H1 (cell line): ENCODE measurements at places on chromosomes 1 and 21.

- DNase-seq = no peak
Measured at GRCh38 chr1:77484926-77485325, 197.5 kb downstream of the ZZZ3 start.

- no peak for DNase-seq
Measured at GRCh38 chr1:12287869-12288268, 58.0 kb downstream of the VPS13D start.

GRCh38 chr1:229815961-229816360, 189.9 kb downstream of the URB2 start:
- no peak for DNase-seq

DNA sequence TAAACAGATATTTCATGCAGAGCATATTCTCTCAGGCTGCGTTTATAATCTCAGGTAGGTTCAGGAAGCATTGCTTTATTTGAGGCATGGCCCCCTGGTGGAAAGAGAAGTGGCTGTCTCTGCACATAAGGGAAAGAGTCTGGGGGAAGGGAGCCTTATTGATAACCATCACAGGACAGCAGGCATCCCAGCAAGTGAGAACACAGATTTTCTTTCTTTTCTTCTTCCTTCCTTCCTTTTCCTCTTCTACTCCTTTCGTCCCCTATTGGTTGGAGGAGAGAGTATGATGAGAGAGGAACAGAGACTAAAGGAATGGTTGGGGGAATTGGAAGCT, 21.9 kb downstream of the TSNAX start:
- no peak for DNase-seq

DNA sequence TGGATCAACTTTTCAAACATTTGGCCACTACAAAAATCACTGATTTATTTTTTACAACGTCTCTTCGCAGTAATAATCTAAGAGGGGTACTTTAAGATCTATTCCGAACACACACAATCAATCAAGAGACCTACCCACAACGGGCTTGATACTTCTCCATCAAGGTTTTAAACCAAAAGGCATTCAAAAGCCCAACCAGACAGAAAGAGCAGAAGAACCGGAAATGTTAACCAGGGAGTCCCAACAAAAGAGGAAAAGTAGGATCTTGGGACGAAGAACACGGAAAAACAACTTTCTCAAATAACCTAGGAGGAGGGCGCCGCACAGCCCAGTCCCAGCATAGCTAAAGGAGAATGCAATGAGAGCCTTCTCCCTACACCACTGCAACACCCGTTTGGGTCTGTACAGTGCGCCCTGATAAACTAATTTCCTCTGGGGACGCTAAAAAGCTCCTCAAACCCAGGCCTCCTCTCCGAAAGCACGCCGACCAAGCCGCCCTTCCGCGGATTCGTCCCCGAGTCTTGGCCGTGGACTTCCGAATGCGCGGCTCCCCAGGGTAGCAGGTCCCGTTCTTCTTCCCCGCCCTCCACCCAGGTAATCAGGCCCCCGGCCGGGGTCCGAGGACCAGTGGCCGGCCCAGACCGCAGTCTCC, 623 bp downstream of the RPL22 start:
- DNase-seq = no peak

GRCh38 chr21:32545948-32546441, 39.3 kb downstream of the TCP10L start:
- DNase-seq = no peak

DNA sequence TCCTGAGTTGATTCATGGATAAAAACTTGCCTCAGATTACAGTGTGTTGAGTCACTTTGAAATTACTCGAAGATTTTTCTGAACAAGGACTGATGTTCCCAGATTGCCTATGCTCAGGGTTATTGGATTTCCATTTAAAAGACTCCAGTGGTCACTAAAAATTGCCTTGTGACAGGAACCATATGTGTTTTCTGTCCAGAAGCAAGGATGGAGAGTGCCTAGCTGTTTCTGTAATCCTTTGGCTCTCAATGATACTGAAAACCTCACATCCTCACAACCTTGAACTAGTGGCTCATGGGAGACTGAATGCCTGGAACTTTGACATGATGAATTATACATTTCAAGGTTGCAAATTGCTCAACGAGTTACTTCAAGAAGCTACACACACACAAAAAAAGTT, 1271.8 kb downstream of the BRINP3 start:
- DNase-seq = no peak

GRCh38 chr1:14476170-14476955, 122.1 kb upstream of the KAZN start:
- no peak for DNase-seq

DNA sequence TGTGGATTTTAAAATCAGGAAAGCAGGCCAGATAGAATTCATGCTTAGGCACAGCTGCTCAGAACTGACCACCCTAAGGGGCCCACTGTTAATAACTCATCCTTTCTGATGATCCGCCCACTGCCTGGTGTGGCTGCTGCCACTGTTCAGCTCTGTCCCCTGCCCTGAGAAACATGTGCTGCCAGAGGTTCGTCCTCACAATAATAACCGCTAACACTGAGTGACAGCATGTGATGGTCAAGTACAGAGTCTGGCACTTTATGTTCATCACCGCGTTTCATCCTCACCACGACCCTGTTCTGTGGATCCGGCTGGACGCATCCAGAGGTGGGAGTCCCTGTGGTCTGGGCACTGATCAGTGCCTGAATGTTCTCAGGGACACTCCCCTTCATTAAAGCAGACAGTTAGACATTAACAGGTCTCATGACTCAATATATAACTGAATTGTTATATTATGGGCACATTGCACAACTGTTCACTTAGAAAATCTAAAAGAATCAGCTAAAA, 108.6 kb downstream of the SIM2 start:
- DNase-seq = no peak

- DNase-seq = no peak
Measured at GRCh38 chr1:16434501-16434900, 2.7 kb downstream of the SPATA21 start.

GRCh38 chr1:189787201-189787600, 690.5 kb downstream of the BRINP3 start:
- no peak for DNase-seq

DNA sequence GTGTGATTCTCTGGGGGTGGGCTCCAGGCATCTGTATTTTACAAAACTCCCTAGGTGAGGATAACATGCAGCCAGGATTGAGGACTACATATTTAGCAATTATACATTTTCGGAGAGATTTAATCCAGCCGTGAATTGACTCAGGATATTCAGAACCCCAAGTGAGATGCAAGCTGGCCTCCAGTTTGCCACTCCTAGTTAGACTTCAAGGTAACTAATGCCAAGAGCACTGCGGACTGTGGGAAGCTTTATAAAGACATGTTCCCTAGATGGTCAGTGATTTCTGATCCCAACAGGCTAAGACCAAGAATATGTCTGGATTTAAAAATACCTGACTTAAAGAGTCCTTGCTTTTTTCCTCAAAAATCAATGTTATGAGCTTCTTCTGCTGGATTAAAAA, 308.5 kb downstream of the NTNG1 start:
- no peak for DNase-seq

GRCh38 chr1:17558954-17559614, 19.6 kb downstream of the ARHGEF10L start:
- DNase-seq = no peak

- DNase-seq = no peak
Measured at GRCh38 chr1:43687301-43688108, 19.8 kb upstream of the ST3GAL3 start.

DNA sequence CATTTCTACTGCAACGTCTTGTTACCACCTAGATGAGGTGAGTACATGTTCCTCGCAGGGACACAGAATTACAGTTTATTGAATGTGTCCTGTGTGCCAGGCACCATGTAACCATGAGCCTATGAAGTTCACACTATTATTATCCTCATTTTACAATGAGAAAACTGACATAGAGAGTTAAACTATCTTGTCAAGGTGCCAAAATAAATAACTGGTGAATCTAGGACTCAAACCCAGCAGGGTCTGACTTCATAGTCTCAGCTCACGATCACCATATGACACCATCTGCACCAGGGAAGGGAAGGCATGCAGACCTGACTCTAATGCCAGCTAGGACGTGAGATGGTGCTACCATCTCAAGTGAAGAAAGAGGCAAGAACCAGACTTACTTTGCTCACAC, 2.4 kb downstream of the SELE start:
- no peak for DNase-seq

- DNase-seq = no peak
Measured at GRCh38 chr1:177069490-177069889, 95.0 kb downstream of the ASTN1 start.

DNA sequence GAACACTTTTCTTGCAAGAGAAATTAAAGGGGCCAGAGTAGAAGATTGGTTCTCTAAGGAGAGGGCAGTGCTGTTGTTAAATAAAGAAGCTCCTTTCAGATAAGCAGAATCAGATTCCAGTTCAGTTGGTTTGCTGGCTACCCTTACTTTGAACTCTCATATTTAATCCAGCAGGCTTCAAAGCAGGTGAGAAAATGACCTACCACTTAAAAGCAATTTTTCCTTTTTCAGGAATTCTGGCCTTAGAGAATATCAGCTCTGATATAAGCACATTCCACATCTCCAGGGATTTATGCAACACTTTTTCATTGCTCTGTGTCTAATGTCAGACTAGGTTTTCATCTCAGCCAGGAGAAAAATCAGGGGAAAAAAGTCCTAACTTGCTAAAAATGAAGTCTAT, 28.7 kb downstream of the WNT2B start:
- DNase-seq = no peak

- no peak for DNase-seq
Measured at GRCh38 chr1:232984577-232985425, 34.4 kb downstream of the NTPCR start.

- no peak for DNase-seq
Measured at GRCh38 chr1:236207569-236207968, 65.2 kb downstream of the GPR137B start.

GRCh38 chr1:77350012-77350770, 68.4 kb downstream of the AK5 start:
- no peak for DNase-seq

DNA sequence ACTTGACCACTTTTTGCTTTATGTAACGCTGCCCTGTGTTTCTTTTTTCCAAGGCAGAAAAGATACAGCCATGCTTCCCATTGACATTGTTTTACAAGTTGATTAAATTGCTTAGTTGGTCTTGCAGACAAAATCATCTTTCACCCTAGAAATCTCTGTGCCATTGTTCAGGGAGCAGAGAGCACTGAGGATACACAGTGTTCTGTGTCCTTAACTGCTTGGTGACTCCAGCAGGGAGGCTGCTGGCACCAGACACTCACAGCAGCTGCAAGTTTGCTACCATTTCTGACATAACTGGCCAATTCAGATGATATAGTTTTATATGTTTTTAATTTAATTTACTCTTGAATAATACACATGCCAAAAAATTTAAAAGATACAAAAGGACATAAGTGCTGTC, 118.7 kb downstream of the RGS2 start:
- no peak for DNase-seq

GRCh38 chr1:57839067-57839466, 415.2 kb upstream of the DAB1 start:
- no peak for DNase-seq

- no peak for DNase-seq
Measured at GRCh38 chr1:23020706-23021405, 1.6 kb downstream of the KDM1A start.

DNA sequence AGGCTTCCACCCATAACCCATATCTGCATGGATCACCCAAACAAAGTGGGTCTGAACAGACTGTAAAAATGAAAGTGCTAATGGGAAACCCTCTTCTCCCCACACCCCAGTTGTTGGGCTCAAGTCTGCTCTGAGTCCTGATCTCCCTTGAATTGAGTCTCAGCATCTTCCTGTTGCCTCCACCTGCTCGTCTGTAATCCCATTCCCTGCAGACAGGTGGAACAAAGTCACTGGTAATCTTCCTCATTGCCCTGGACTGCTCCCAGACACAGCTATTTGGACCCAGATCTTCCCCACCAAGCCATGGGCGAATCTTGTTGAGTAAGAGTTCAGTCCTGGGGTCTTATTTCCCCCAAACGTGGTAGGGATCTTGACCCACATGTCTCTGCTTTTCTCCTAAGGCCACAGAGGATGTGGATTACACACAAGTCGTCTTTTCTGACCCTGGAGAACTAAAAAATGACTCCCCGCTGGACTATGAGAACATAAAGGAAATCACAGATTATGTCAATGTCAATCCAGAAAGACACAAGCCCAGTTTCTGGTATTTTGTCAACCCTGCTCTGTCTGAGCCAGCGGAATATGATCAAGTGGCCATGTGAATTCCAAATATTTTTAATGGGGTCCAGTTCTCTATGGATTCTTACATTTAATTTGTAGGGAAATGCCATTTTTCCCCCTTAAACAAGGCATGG, 15.7 kb downstream of the AVPR1B start:
- no peak for DNase-seq

DNA sequence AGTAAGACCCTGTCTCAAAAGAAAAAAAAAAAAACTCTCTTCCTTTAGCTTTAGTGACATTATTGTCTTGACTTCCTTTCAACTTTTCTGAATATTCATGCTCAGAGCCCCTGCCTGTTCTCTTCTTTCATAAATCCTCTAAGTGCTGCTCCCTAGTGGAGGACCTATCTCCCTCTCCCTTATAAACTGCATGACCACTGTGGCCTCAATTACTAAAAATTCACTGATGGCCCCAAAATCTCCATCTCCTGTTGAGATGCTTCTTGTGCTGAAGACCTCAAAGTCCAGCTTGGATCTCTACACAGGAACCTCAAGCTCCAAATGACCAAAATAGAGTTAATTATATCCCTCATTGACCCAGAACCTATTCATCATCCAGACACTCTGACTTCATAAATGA, 7.8 kb downstream of the ITLN1 start:
- no peak for DNase-seq

DNA sequence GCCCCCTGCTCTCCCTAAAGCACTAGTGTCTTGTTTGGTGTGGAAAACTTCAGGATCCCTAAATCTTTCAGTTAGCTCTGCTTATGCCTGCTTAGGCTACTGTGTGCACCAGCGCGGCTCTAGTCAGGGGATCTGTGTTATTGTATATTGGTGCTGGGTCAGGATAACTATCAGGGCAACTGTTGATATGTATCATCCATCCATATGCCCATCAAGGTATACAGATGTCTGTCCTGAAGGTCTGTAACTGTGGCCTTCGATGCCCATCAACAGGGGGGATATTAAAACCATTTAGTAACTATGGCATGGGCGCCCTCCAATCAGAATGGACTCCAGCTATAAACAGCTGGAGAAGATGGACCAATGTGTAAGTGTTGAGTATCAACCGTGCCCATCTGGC, 12.4 kb downstream of the NT5C1A start:
- DNase-seq = no peak

- peak; percentile 69 for DNase-seq
Measured at GRCh38 chr1:231420959-231421545, 1.0 kb downstream of the EGLN1 start.

- DNase-seq = no peak
Measured at GRCh38 chr21:26810676-26811415, 34.4 kb downstream of the ADAMTS1 start.
